Activated CD4-positive, alpha-beta T cell treated with anti-CD3 and anti-CD28 coated beads, Interleukin-2, amount 50 U/mL, for 4 hours (primary cell): ENCODE measurements at places on chromosomes 4 and X.
A peak's percentile ranks its signal among the peaks of the same experiment; 100 is the strongest.

GRCh38 chr4:44493924-44494323 is 45.3 kb upstream of the KCTD8 start:
- DNase-seq = no peak

GRCh38 chr4:105146276-105147015 is at the start of gene TET2:
Gene TET2, plus strand, starts transcription at chr4:105146876. Its CDS starts 87,067 bp downstream, at chr4:105233943.
- DNase-seq = peak; percentile 76

GRCh38 chr4:21009956-21010355 is 309.7 kb downstream of the PACRGL start:
- DNase-seq = no peak

DNA sequence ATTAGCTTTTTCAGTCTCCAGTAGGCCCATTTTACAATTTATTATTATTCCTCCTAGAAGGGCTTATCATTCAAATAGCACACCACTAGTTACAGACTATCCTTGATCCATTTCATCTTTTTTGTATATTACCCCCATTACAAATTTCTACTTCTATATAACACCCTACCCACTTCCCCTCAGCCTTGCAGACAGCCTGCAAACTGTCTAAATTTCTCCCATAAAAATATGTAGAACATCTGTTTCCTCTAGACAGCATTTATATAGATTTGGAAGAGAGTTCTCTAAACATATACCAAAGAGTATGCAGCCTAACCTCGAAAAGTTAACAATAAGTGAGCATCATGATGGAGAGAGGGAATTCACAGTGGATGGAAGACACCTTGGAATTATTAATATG is 30.8 kb downstream of the COMMD8 start:
- no peak for DNase-seq

- DNase-seq = no peak
Measured at GRCh38 chr4:94489098-94489497, 37.4 kb downstream of the PDLIM5 start.

GRCh38 chrX:129310000-129310399 is 213.3 kb downstream of the SMARCA1 start:
- no peak for DNase-seq

DNA sequence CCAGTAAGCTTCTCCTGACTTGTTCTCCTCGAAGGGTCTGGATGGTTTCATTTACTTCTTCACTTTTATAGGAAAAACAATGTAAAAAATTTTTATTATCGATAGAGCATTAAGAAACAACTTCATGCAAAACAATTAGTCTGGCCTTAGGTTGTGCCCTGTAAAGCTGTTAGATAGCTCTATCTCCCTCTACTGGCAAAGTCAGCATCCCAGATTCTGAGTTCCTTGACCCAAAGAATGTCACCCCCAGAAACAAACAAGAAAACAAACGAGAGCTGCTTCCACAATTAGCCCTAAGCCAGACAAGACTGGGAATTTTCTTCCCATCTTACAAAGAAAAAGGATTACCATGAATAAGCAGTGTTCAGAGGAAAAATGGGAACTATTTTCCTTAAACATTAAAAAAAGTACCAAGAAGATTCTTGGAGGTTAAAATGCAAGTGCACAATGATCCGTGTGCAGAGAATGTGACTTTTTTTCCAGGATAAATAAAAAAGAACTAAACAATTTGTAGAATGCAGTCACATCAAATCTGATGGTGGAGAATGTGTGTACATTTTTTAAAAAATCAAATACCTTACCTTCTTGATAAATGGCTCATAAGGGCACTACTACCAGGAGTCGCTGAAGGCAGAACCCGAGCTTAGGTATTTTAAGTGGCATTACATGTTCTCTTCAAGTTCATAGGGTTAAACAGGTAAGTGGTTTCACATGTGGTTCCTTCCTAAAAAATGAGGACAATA is 293.2 kb downstream of the FBXO8 start:
- DNase-seq = no peak

GRCh38 chr4:67120369-67120768 is 424.9 kb downstream of the CENPC start:
- no peak for DNase-seq

DNA sequence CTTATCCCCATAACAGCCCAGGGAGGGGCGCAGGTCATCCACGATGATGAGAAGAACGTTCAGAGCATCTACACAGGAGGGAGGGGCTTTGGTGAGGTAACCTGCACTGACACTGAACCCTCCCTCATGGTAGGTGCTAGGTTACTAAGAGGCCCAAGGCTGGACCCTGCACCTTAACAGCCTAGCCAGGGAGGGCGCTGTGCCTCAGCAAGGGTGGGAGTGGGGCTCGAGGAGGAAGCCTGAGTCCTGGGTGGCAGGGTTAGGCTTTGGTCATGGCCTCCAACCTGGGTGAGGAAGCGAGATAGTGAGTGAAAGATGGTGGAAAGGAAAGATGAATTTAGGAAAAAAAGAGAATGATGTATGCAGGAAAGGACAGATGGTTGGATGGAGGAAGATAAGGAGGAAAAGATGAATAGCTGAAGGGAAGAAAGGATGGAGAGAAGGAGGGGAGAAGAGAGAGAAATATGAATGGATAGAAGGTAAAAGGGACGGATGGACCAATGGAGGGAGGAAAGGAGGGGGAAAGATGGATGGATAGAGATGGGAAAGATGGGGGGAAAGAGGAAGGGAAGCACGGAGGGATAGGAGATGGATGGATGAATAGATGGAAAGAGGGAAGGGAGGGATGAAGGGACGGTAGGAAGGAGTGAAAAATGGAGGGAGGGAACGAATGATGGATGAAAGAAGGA is 736 bp downstream of the IDS start:
- DNase-seq = peak; percentile 50

DNA sequence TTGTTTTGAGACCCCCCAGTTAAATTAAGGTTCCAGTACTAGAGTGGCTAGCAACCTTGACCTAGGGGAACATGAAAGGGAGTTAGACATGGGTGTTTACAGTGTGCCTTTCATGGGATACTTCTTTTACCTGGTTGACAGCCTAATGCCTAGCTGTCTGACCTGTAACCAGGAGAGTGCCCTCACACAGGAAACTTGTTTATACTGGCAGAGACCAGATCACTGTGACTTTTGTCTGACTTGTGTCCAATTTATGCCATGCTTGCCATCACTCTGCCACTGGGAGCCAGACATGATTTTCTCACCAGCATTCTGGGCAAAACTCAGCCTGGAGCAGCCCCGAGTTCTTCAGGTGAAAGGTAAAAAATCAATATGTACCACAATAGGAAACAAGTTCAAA is 305.9 kb downstream of the CHIC1 start:
- DNase-seq = no peak

- DNase-seq = no peak
Measured at GRCh38 chrX:153495362-153495751, 577 bp downstream of the BGN start.

DNA sequence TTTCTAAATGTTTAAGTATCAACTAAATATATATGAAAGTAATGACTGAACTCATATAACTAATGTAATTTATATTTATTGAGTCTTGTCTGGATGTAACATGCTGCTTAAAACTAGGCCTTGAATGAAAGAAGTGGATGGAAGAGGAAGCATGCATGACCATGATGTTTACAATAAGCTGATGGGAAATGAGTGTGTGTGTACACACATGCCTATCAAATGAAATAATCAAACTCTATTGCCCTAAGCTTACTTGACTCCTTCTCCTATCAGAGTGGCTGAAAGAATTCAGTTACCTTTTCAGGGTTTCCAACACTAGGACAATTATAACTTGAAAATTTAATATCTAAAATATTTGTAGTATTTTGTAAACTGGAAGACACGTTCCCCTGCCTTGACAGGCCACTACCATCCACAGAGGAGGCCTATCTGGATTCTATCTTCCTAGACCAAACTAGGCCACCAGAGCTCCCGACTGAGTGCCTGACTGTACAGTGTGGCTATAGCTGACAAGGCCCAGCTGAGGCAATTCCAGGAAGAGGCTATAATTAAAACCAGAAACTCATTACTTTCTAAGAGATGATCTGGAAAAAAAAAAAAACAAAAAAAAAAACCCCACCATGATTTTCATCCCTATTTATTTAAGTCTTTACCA is 7.6 kb downstream of the ARSJ start:
- DNase-seq = no peak

DNA sequence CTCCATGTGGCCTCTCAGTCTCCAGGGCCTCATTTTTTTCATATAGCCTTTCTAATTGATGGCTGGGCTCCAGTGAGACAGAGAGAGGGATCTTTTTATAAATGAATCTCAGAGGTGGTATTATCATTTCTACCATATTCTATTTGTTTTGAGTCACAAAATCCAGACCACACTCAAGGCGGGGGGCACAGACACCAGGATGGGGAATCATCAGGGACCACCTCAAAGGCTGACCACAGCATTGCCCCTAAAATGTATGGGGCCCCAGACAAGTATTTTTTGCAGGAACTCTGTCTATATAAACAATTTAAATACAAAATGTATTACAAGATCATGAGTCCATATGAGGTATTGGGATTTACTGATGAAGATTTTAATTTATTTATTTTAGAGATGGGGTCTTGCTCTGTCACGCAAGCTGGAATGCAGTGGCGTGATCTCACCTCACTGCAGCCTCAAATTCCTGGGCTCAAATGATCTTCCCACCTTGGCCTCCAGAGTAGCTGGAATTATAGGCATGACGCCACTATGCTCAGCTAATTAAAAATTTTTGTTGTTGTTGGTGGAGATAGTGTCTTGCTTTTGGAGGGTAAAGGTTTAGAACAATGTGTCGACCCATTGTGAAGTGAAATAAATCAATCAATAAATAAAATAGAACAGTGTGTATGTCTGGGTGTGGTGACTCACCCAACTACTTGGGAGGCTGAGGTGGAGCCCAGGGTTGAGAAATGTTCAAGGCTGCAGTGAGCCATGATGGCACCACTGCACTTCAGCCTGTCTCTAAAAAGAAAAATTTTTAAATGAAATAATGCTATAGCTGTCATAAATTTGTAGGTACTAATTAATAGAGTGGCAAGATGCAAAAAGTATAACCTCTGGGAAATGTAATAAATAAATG is 29.4 kb downstream of the WDR13 start:
- no peak for DNase-seq

GRCh38 chr4:8417071-8417614 is 23.4 kb downstream of the ACOX3 start:
- no peak for DNase-seq

DNA sequence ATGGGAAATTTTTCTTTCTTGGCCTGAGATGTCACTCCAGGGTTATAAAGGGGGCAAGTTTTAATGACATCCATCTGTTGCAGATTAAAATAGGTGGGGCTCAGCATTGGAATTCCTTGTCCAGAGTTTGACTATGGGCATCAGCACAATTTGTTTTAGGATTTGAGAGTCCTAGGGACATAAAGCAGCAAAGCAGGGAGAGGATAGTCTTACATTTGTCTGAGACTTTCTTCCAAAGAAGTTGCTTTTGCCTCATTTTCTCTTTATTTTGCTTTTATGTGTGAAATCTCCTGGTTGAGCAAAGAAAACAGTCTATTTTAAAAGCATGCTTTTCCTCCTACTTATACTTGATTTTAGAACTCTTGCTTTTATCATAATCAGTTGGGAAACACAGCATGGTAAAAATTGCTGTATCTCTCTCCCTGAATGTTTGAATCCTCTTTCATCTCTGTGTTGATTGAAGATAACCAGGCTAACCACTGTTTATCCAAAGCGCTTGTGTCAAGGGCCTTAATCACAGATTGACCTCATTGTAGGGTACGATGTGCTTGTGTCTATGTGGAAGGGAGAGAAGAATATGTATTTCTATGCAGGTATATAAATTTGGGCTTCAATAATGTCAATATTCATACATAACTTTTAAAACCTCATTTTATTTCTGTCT is 121.5 kb downstream of the ANK2 start:
- DNase-seq = no peak

DNA sequence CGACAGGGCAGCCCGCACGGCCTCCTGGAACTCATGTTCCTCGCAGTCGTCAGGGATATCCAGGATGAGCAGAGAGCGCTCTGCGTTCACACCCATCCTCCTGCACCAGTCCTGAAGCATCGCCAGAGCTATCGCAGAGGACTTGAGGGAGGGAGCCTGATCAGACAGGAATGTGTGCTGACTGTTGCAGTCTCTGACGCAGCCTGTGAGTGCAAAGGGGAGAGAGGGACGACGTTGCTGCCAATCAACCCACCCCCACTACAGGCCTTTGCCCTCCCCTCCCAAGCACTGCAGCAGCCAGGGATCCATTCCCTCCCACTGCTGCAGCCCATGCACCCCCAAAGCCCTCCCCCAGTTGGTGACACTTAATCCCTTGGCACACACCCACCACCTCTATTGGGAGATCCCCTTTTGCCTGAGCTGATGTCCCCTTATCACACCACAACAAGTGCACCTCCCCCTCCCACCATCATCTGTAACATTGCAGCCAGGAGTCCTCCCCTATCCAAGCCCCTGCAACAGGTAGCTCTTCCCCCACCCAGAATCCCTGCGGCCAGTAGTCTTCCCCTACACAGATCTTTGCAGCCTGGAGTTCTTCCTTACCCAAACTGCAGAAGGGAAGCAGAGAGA is 897 bp downstream of the PNMA6F start:
- DNase-seq = no peak

DNA sequence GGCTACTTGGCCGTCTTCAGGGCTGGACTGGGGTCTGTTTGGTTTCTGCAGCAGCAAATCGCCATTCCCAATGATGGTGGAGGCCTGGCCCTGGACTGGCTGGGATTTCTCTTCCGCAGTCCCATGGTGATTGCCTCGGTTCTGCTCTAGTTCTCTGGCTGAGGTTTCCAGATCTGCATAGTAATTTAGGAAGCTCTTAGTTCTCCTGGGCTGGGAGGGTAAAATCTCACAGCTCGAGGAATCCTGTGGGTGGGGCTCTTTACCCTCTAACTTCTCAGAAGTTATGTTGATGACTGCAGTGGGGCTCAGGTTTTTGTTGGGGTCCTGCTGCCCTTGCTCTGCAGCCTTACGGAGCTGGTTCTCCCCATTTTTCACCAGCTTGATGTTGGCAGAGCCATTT is 200.6 kb downstream of the APBB2 start:
- no peak for DNase-seq

DNA sequence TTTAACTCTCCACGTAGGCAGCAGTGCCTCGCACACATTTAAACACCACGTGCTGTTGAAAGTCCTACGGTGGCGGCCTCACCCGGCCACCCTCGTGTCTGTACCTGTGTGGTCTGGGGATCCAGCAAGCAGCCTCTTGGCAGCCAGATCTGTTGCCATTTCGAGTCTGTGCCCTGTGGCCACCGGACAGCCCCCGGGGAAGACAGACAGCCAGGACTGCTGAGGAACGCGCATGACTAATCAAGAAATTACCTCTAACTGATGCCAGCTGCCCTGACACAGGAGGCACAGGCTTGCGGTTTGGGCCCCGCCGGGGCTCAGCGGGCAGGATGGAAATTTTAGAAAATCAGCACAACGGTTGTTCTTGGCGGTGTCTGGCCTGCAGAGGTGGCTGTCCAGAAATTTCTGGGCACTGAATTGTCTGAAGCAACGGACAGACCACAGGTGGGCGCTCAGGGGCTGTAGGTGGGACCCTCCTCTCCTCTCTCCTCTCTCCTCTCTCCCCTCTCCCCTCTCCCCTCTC is 15.6 kb upstream of the ASMTL start:
- peak; percentile 73 for DNase-seq

DNA sequence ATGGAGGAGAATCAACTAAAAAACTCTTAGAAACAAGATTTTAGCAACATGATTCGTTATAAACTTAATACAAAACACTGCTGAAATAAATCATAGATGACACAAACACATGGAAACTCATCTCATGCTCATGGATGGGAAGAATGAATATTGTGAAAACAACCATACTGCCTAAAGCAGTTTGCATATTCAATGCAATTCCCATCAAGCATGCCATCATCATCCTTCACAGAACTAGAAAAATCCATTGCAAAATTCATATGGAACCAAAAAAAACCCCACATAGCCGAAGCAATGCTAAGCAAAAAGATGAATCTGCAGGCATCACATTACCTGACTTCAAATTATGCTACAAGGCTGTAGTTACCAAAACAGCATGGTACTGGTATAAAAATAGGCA is 1015.8 kb upstream of the GRIA3 start:
- no peak for DNase-seq
